ENCODE measurements at places on chromosomes 2 and 18.

GRCh38 chr2:232492236-232492848 lies 4.7 kb upstream of the ECEL1 start:
- no peak for DNase-seq

DNA sequence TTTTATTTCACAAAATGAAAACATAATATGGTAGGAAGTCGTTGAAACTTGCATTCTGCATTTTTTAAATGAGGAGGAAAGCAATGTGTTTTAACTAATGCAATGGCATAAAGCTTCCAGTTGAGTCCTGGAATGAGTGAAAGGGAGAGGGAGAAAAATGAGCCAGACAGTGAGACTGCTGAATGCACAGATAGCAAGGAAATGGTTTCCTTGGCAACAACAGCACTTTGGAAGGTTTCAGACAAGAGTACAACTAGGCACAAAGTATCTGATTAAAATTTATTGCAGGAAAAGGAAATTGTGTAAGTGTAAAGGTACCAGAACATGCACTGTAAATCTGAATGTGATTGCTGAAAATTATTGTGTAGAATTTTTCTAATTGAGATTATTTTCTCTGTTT lies 320.1 kb upstream of the KYNU start:
- no peak for DNase-seq

DNA sequence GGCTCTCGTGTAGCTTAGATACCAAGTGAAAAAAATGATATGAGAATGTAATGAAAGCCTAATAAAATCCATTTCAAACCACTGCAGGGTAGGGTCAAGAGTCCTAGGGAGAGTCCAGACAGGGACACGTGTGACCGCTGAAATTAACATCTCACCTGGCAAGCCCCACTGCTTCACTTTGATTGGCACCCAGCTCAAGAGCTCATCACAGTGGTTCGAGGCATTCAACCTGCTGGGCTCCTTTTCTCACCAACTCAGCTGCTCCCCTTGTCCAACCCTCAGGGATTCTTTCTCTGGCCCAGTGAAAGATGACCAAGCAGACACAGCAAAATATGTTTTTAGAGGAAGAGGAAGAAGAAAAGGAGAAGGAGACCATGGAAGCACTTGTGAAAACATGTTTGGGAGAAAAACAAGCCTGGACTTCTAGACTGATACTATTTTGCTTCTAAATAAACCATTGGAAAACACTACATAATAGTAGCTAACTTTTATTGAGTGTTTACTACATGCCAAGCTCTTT lies 49.2 kb upstream of the CREB1 start:
- no peak for DNase-seq

- no peak for DNase-seq
Measured at GRCh38 chr18:68568364-68569155, 146.3 kb downstream of the TMX3 start.

DNA sequence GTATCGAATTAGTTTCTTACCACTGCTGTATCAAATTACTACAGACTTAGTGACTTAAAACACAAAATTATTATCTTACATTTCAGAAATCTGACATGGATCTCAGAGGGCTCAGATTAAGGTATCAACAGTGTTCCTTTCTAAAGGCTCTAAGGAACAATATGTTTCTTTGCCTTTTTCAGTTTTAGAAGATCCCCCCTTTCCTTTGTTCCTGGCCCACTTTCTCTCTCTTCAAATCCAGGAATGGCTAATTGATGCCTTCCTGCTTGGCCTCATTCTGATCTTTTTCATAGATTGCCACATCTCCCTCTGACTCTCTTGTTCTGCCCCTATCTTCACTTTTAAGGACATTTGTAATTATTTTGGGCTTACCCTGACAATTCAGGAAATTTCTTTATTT lies 65.7 kb downstream of the LRP1B start:
- DNase-seq = no peak

DNA sequence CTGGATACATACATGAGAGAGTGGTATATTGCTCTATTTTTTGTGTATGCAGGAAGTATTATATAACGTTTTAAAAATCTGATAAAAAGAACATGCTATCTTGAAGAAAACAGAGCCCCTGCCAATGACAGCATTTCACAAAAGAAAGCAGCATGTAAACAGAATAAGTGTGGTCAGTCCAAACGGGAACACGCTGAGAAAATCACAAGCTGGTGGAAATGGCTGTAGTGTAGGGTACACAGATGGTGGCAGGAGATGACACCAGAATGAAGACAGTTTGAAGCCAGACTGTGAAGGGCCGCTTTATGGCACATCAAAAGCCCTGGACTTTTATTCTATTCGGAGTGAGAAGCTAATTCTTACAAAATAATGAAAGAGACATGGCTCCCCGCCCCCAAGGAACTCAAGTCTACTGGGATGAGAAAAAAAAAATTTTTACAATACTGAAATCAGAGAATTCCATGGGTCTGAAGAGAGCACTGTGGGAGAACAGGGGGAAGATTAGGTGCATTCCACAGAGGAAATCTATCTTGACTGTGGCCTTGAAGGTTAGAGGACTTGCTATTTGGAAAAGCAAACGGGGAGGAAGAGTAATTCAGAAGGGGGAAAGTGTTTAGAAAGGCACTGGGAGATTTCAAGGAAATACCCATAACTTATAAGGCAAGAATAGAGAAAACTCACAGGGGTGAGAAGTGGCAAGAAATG lies 217.7 kb upstream of the SMAD7 start:
- no peak for DNase-seq

GRCh38 chr18:45325778-45326177 lies 289.5 kb upstream of the SLC14A2 start:
- DNase-seq = no peak

GRCh38 chr2:118128826-118129225 lies 40.6 kb downstream of the INSIG2 start:
- DNase-seq = no peak

DNA sequence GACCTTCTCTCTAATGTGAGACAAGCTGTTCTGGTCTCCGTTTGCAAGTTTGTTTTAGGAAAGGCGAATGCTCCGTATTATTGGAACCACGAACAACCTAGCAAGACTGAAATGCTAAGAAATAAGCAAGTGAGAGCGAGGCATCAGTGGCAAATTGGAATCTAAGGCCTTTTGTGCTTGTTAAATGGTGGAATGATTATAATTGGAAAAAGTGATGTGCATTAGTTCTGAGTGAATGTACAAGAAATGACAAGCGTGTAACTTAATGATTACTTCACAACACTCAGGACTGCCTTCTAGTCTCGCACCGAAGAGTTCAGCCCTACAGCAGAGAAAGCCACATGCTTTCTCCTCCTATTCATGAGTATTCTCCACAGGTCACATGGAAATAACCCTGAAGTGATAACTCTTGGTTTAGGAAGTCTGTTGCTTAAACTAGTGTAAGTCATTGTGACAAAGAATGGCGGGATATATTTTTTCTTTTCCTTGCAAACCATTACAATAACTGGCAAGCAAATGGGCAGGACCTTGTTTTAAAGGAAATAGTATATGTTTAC lies 392.2 kb upstream of the FIGN start:
- no peak for DNase-seq

GRCh38 chr18:63069496-63069895 lies 250.1 kb downstream of the BCL2 start:
- DNase-seq = no peak

GRCh38 chr2:62292190-62292589 lies 96.3 kb downstream of the B3GNT2 start:
- DNase-seq = peak; percentile 56

- peak; percentile 29 for DNase-seq
Measured at GRCh38 chr2:9686061-9686460, 55.3 kb upstream of the YWHAQ start.

- DNase-seq = peak; percentile 21
Measured at GRCh38 chr18:31950583-31950982, 7.7 kb upstream of the TRAPPC8 start.

DNA sequence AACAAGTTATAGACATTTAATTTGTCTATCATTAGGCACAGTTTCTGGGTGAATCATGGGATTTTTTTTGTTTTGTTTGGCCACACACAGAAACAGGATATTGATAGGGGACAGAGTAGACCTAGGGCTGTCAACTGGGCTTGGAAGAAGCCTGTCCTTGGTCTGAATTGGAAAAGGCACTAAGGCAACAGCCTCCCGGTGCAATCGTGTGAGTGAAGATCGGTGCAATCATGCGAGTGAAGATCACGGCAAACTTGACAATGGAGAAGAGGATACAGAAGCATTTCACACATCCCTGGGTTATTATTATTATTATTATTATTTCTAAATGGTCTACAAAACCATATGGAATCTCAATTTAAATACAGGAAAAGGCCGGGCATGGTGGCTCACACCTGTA lies 94.5 kb downstream of the ACKR3 start:
- DNase-seq = no peak

DNA sequence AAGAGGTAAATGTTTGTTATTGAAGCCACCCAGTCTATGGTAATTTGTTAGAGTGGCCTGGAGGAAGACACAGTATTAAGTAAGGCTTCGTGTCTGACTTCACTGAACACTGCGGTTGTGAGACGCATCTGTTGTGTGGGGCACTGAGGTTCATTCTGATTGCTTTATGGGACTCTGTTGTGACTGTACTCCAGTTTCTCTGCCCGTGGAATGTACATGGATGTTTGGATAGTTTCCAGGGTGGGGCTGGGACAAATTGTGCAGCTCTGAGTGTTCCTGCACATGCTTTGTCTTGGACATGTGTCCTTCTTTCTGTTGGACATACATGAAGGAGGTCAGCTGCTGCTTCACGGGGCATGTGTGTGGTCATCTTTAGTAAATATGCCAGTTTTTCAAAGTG lies 58.6 kb downstream of the ODC1 start:
- no peak for DNase-seq

DNA sequence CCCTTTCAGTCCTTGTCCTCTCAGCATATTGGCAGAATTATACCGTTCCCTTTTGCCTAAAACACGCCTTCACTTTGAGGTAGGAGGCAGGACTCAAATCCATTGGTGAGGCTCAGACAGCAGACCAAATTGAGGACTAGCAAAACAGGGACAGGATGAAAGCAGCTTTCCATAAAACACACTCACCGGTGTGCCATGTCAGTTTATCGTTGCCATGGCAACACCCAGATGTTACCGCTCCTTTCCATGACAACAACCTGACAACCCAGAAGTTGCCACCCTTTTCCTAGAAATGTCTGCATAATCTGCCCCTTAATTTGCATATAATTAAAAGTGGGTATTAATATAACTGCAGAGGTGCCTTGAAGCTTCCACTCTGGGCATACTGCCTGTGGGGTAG lies 730.4 kb downstream of the METTL4 start:
- DNase-seq = no peak

- no peak for DNase-seq
Measured at GRCh38 chr18:45844938-45845337, 19.5 kb downstream of the SIGLEC15 start.

DNA sequence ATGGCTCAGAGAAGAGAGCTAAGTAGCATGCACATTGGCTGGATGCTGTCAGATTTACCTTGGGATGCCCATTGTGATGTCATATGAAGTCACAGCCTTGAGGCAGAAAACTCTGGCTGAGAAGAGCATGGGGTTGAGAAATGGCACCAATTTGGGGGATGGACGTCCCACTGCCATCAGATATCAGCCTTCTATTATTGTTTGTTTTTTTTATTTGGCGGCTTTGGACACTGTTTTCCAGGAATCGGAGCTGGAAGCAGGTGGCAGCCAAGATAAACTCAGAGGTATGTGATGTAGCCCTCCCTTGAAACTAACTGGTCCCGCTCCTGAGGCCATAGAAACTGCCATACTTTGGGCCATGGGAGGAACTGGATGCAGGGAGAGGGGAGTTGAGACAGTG lies 40.6 kb downstream of the GCKR start:
- DNase-seq = no peak

DNA sequence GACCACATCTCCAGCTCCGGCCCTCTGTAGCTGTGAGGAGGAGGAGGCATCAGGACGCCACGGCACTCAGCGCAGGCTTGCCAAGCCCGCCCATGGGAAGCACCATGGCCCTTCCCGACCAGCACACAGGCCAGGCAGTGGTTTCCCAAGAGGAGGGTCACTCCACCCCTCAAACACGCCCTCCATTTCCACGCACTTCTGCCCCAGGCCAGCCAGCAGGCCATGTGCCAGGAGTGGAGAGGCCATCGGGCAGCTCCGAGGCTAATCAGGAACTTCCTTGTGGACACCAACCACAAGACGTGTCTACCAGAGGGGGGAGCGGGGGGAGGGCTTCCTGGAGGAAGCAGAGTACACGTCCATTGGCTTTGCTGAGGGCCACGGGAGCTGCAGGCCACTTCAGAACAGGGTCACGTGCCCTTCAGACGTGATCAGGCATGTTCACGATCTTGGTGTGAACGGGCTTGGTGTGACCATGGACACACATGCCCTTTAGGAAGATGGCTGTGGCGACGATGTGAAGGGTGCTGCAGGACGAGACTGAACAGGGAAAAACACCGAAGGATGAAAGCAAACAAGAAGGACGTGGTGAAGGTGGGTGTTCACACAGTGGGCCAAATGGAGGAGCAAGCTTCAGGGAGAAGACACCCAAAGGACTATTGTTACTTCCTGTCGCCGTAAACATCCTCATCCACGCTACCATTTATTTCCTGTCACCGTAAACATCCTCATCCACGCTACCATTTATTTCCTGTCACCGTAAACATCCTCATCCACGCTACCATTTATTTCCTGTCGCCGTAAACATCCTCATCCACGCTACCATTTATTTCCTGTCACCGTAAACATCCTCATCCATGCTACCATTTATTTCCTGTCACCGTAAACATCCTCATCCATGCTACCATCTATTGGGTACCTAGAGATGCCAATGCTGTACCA lies 6.5 kb upstream of the MTERF4 start:
- DNase-seq = no peak

DNA sequence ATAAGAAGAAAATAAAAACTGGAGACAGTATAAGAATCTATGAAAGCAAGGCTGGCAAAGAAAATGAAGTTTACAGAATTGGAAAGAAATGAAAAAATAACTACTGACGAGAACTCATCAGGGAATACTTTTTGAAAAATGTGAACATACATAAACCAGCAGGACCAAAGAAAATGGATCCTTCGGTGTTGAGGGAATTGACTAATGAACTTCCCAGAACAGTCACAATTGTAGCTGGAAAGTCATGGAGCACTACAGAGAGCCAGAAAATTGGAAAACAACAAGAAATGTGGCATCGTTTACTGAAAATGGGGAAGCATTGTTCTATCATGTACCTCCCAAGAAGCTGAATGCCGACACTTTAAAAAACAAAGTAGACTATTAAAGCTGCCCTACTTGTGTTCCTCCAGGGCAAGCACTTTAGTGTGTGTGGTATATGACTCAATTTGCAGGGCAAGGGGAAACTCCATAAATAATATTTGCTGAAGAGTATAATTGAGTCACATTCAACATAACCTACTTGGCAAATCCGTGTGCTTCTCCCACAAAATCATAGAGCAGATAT lies 1221.6 kb upstream of the NRXN1 start:
- DNase-seq = no peak

- no peak for DNase-seq
Measured at GRCh38 chr18:55465313-55465712, 122.7 kb downstream of the TCF4 start.
